ENCODE measurements at places on chromosomes 16 and 17. TPM values are rescaled to one million over a fixed set of nuclear protein-coding genes. Genes with fewer than 3 reads are reported as not detected.

Gene SLC16A13
- polyA plus RNA-seq: 1.2 TPM

Gene KRT33B
- polyA plus RNA-seq: 0.09 TPM

Gene USP43
- 0.65 TPM for polyA plus RNA-seq

Gene PROCA1
- polyA plus RNA-seq: 1.7 TPM

Gene TBC1D3C
- 1.9 TPM for polyA plus RNA-seq

Gene VTN
- 0.64 TPM for polyA plus RNA-seq

Gene PRSS21
- polyA plus RNA-seq: not detected

Gene LIG3
- 19.5 TPM for polyA plus RNA-seq

Gene DCXR
- polyA plus RNA-seq: 41.0 TPM

Gene ABCA3
- 16.2 TPM for polyA plus RNA-seq

Gene MT4
- polyA plus RNA-seq: not detected

Gene SPIRE2
- 2.9 TPM for polyA plus RNA-seq

DNA sequence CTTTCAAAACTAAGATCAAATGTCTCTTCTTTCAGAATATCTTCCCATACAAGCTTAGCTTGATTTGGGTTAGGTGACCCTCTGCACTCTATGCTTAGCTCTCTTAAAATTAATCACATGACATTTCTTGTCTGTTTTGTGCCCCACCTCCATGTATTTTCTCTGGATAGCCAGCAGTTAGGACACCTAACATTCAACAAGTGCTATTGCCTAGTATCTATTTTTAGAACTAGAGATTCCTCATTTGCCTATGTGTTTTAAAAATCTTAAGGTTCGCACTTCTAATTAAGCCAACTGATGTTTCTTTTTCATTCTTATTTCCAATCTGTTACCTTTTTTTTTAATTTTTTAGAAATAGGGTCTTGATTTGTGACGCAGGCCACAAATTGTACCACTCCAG is 129.7 kb upstream of the C17orf78 start:
- no peak for DNase-seq

DNA sequence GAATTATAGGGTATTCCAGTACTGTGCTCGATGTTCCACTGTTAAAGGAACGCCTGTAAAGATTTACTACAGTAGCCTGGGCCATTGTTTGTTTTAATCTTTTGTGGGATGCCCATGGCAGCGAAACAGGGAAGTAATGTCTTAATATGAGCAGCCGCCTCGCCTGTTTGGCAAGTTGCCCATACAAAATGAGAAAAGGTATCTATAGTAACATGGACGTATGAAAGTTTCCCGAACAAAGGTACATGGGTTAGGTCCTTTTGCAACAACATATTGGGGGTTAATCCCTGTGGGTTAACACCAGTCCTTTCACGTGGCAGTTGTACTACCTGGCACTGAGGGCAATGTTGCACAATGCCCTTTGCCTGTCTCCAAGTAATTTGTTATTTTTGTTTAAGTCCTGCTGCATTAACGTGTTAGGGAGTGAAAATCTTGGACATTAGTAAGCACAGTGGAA is 21.1 kb upstream of the TMC5 start:
- DNase-seq: no peak

DNA sequence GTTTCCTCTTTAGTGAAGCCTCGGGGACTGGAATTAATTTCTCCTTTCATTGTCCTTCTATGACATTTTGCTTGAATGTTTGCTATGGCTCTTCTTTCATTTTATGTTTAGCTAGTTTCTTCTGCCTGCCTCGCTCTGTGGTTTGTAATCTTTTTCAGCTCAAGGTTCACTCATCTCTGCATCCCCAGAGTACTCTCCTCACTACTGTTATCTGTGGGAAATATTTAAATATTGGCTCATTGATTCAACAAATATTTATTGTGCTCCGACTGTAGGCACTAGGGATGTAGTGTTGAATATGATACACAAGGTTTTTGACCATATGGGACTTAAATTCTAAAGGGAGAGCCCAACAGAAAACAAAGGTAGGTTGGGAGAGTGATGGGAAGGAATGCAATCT is 195.9 kb downstream of the PHKB start:
- no peak for DNase-seq

- no peak for DNase-seq
Measured at GRCh38 chr17:57484826-57485565, 228.7 kb downstream of the MSI2 start.

GRCh38 chr17:45050481-45051059 is 862 bp downstream of the DCAKD start:
- no peak for DNase-seq

- peak; percentile 61 for DNase-seq
Measured at GRCh38 chr16:88977018-88977811, at the start of gene CBFA2T3. TSS of gene CBFA2T3 (minus strand) at chr16:88977207. CDS start at chr16:88976807, 400 bp downstream.

GRCh38 chr16:6375465-6376075 is 957.1 kb upstream of the RBFOX1 start:
- peak; percentile 2 for DNase-seq

DNA sequence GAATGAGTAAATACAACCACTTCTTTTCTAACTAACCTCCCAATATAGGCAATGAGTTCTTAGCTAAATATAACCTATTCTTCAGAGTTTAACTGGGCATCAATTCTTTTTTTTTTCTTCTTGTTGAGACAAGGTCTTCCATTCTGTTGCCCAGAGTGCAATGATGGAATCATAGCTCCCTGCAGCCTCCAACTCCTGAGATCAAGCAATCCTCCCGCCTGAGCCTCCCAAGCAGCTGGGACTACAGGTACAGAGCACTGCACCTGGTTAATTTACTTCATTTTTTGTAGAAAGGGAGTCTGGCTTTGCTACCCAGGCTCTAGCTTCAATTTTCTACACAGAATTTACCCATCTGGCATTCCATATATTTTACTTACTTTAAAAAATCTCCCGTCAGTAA is 1.1 kb downstream of the METTL16 start:
- no peak for DNase-seq

DNA sequence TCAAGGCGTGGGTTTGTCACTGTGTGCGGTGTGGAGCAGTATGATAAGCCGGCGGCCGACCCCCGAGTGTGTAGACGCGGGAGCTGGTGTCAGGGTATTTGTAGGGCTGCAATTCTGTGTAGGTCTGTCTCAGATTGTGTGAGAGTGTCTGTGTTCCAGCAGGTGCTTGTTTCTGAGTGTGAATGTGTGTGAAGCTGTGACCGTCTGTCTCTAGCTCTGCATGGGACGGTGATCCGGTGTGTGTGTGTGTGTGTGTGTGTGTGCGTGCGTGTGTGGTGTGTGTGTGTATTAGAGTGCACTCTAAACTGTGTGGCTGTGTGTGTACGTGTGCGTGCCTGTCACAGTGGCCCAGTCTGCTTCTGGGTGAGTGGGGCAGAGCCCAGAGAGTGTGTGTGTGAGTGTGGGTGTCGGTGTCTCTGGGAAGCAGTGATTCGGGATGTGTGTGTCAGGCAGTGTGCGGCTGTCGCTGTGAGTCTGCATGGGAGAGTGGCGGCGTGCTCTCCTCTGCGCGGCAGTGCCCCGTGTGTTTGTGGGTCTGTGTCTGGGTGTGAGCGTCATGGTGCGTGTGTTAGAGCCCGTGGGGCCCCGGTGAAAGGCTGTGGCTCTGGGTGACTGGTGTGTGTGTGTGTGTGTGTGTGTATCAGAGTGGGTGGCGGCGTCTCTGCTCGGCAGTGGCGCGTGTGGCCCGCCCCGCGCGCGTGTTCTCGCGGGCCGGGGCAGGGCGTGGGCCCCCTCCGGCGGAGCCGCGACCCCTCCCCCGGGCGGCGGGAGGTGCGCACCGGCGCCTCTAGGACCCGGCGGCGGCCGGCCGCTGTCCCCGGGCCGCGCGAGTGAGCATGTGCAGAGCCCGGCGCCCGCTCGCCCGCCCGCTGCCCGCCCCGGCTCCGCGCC is at the start of gene WSCD1:
WSCD1 (plus strand) TSS at position 841 of the 891 bp plus-strand sequence. CDS start 10,280 bp downstream, outside the sequence.
- DNase-seq: no peak

- peak; percentile 91 for DNase-seq
Measured at GRCh38 chr16:1474796-1475551, at the start of gene CLCN7. TSS of gene CLCN7 (minus strand) at chr16:1475028. CDS start at chr16:1474974, 54 bp downstream.

DNA sequence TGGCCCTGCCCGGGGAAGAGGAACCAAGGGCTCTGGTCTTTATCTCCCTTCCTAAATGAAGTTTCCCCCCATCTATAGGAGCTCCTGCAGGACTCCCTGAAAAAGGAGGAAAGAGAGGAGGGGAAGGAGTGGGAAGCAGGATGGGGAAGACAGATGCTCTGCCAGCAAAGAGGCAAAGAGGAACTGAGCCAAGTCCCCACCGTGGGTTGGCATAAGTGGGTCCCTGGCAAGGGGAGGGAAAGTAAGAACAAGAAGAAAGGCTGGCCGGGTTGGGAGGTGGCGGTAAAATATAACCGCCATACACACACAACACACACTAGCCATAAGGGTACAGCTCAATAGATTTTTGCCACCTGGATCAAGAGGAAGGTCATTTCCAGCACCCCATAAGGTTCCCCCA is 6.1 kb upstream of the EIF1 start:
- no peak for DNase-seq

DNA sequence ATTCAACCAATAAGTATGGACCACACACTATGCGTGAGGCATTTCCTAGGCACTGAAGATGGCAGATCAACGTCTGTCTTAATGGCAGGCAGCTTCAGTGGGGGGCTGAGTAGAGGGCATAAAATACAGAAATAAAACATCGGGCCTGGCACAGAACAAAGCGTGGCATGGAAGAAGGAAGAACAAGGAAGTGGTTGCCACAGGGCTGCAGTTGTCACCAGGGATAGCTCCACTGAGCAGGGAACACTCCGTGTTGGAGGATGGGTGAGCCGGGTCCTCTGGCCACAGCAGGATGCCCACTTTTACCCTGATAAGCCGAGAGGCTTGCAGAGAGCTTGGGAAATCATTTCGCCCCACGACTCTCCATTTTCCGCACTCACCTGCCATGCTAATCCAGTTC is 6.3 kb downstream of the CDIP1 start:
- DNase-seq: no peak

- DNase-seq: peak; percentile 84
Measured at GRCh38 chr17:16991349-16992009, 19.6 kb upstream of the TNFRSF13B start.

- DNase-seq: no peak
Measured at GRCh38 chr17:55158439-55158838, 106.3 kb upstream of the HLF start.

GRCh38 chr17:4893721-4894560 is 5.4 kb upstream of the C17orf107 start:
- DNase-seq: no peak

DNA sequence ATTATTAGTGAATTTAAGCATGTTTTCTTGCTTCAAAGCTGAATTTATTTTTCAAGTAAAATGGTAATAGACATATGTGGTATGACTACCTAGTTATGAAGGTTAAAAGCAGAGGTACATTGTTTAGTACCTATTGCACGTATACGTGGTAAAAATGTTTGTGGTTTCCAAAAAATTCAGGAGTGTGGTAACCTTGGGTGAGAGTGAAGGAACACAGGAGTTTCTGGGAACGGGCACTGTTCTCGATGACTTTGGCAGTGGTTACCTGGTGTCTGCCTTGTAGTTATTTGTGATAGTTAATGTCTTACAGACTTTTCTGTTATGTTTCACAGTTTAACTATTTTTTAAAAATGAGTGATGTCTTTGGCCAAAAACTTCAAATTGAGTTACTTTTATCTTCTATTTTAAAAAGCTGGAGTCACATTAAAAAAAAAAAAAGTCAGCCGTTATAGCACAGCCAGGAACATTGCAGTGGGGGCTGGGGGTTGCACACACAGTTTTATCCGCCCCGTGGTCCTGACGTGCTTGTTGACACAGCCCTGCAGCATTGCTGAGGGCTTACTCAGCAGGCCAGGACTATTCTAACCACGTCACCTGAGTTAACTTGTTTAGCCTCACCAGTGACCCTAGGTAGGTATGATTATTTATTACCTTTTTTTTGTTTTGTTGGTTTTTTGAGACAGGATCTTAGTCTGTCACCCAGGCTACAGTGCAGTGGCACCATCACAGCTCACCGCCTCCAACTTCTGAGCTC is 10.9 kb downstream of the JPT2 start:
- no peak for DNase-seq

DNA sequence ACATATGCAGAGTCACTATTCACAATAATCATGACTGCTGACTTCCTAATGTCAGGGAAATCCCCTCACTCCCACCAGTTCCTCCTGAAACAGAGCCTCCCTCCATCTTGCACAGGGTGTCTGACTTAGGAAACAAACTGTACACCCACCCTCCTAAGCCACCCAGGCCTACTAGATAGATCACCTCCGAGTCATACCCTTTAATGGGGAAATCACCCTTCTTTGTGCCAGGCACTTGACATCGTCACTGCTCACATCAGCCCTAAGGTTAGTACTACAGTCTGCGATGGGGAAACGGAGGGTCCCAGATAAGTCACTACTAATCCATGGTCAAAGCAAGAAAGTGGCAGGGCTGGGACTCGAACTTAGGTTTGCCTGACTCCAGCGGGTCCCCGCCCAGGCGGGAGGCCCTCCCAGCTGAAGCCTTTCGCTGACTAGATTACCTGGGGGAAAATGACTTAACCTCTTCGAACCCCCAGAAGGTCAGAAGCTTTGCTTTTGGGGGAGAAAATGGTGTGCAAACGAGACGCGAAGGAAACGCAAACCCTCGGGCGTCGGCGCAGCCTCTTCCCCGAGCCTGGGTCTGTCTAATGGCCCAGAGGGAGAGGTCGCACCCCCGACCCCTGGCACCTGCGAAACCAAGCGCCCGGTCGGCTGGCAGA is 3.4 kb upstream of the MLLT6 start:
- no peak for DNase-seq

DNA sequence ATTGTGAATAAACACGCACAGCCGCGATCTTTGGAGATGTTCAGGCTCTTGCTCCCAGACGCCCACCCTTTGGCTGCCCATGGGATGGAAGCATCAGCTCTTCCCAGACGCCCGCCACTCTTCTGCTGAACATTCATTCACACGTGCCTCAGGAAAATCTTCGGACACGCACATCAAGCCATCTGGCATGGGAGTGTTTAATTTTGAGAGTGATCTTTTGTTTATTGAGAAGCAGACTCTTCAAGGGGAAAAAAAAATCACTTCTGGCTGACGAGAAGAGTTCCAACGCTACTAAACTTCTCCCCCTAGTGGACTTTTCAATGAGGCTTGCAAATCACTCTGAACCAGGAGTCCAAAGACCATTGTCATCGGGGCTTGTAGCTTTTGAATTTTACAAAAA is 62.0 kb upstream of the NUDT7 start:
- peak; percentile 79 for DNase-seq

DNA sequence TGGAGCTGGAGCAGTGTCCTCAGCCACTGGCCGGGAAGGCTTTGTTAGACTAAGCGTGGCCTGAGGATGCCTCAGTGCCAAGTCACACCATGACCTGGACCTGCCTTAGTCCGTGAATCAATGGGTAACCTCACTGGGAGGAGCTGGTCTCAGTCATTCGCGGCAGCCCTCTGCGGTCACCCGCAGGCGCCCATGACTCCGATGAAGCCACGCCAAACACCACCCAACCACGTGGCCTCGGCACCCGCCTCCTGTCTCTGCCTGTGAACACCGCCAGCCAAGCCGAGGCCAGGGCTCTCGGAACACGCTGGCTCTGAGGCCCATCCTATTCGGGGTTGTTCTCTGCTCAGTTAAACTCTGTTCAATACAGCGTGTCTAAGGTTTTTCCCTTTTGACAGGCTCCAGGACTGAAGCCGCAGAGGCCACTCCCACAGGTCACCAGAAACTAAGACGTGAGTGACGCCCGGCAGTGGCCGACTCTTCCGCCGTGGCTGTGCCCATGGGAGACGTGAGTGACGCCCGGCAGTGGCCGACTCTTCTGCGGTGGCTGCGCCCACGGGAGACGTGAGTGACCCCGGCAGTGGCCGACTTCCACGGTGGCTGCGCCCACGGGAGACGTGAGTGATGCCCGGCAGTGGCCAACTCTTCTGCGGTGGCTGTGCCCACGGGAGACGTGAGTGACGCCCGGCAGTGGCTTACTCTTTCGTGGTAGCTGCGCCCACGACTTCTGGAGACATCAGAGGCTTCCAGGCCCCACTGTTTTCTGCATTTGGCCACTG is 16.8 kb upstream of the PABPN1L start:
- no peak for DNase-seq

All from muscle of back (tissue), 13 donors.